ENCODE measurements at places on chromosomes 6 and 20. TPM values are rescaled to one million over a fixed set of nuclear protein-coding genes. Genes with fewer than 3 reads are reported as not detected.

LKAAEAR1 gene
- total RNA-seq = not detected

DNA sequence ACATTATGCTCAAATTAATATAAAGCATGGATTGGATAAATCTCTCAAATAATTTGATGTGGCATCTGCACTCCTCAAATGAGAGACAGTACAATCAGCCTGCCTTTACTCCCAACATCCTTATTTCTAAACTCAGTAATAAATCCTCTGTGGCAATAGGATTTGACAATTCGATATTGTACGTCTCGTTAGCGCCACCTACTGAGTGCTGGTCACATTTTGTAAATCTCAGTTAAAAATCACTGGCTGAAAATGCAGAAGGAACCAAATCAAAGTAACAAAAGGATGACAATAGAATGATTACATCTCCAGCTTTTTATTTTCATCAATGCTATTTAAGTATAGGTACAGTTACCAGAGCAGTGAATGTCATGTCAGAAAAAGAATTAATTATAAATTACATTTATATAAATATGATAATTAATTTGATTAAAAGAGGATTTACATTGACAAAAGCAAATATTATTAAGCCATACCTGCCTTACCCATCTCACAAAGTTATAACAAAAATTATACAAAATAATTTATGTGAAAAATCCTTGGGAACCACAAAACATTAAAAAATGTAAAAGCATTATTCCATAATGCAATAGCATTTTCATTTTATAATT, 20.2 kb upstream of the GJE1 start:
- DNase-seq = peak; percentile 4

TBXT gene
- total RNA-seq = not detected

CCN6 gene
- not detected for total RNA-seq

CLPSL2 gene
- 1.3 TPM for total RNA-seq

- DNase-seq = no peak
Measured at GRCh38 chr6:134182528-134182927, 130.1 kb upstream of the SLC2A12 start.

DNA sequence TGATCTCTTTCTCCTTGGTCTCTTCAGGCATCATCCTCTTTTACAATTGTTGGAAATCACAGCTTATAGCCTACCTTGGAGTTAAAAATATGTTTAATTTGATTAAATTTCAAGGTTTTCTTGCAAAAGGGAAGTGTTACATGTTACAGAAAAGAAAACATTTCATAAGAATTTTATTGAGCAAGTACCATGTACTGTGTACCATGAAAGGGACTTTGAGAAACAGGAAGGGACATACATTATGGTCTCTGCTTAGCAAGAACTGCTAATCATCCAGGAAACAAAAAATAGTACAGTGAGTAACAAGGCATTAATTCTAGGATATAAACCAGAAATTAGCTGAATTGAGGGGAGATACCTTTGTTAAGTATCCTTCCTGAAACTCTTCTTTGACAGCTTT, 145.3 kb upstream of the SPACA1 start:
- DNase-seq = no peak

CCR6 gene
- 7.3 TPM for total RNA-seq

DNA sequence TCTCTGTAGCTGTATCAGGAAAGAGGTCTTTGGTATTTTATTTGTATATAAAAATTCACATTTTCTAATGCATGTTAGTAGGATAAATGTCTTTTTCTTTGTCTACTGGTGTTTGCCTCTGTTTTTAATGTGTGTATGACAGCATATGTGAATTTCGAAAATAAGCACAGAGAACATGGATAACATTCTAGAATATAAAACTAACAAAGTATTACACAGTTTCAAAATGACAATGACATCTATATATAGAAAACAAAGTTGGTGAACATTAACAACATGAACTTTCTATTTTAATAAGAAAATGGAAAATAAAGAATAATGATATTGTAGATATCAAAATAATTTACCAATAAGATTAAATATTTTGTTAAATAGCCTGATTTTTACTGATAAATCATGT, 608.0 kb downstream of the COL12A1 start:
- no peak for DNase-seq

DNA sequence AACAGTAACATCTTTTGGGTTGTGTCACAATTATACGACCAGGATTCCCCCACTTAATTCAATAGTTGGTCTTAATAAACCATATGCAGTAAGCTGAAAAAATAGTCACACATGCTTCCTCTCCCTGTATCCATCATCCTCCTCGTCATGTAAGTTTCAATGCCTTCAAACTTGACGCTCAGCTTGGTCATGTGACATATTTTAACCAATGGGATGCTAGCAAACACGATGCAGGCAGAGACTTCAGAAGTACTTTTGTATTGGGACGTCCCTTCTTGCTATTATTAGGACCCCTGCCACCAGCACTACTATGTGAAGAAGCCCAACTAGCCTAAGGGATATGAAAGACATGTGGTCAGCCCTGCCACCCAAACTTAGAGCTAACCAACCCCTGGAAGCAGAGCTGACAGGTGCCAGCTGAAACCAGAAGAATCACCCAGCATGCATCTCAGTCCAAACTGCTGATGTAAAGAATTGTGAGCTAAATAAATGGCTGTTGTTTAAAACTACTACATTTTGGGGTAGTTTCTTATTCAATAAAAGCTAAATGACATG, 49.3 kb downstream of the CGA start:
- DNase-seq = no peak

IMPG1 gene
- total RNA-seq = not detected

RGS17 gene
- total RNA-seq = not detected
